ENCODE measurements at places on chromosomes 13 and 19.

GRCh38 chr13:99686944-99687411 is 185.7 kb downstream of the TM9SF2 start:
- no peak for DNase-seq

DNA sequence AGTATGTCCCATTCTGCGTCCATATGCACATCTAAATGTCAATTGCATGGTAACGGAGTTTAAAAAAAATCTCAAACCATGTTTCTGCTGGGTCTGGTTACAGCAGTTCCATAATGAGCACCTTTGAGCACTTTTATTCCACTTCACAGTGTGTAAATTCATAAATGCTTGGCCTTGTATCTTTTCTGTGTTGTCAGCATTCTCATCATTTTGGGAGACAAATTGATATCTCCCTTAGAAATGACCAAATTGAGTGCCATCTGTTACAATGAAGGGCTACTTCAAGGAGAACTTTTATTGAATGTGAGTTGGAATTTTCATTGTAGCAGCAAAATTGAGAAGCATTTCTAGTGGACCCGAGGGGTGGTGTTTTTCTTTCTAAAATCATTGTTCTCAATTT is 432.9 kb upstream of the PCDH9 start:
- DNase-seq = no peak

- no peak for DNase-seq
Measured at GRCh38 chr13:95771905-95772304, 95.0 kb downstream of the DNAJC3 start.

GRCh38 chr13:36912369-36912768 is 7.7 kb downstream of the SMAD9 start:
- DNase-seq = no peak

- DNase-seq = peak; percentile 83
Measured at GRCh38 chr19:3671680-3672574, 28.3 kb downstream of the PIP5K1C start.

DNA sequence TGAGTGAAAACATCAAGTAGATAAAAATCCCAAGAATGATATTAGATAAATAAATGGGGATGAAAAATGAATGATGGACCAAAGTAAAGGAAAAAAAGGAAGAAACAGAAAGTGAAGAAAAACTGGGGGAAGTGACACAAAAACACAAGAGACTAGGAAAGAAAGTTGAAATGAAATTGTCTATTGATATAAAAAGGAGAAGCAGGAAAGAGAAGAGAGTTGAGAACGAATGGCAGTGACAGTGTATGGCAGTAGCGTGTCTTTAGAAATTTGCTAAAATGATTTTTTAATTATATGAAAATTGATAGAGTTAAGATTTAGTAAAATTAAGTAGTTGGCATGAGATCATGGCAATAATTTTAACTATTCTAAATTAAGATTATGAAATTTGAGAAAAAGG is 36.3 kb upstream of the SGCG start:
- no peak for DNase-seq

DNA sequence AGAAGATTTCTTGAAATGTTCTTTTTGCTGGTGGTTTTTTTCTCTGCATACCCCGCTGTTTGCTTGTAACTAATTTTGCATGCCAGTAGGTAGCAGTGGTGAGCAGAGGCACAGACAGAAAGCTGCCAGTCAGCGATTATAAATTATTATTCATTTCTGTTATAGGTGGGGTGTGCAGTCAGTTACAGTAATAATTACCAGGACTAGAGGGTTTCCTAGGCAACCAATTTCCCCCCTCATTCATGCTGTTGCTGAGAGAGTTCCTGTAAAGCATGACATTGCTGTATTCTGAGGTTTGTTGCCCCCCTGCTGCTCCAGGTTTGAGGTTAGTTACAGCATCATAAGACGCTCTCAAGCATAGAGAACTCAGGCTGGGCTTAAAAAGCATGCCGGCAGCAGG is 104.5 kb downstream of the URI1 start:
- peak; percentile 12 for DNase-seq

Data from activated CD8-positive, alpha-beta T cell treated with anti-CD3 and anti-CD28 coated beads for 36 hours (primary cell).